ENCODE measurements at places on chromosomes 7 and 10.

GRCh38 chr7:106957766-106958165 is 86.7 kb upstream of the PRKAR2B start:
- no peak for DNase-seq

- DNase-seq, result no peak
Observed at GRCh38 chr10:3220853-3221252, 48.3 kb upstream of the PITRM1 start.

DNA sequence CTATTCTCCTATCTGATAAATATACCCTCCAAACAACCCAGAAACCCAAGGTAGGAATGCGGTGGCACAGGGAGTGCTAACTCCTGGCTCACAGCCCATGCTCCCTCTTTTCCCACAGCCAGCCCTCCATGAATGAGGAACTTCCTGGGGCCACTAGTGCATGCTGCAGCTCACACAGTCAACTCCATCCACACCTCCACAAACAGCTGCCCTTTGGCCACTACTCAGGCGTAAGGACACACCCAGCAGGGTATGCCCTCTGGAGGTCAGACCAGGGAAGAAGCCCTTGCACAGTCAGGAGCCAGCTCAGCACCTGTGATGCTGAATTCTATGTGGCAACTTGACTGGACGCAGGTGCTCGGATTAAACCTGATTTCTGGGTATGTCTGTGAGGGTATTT is 85.2 kb upstream of the PIK3CG start:
- DNase-seq, result peak; percentile 42

DNA sequence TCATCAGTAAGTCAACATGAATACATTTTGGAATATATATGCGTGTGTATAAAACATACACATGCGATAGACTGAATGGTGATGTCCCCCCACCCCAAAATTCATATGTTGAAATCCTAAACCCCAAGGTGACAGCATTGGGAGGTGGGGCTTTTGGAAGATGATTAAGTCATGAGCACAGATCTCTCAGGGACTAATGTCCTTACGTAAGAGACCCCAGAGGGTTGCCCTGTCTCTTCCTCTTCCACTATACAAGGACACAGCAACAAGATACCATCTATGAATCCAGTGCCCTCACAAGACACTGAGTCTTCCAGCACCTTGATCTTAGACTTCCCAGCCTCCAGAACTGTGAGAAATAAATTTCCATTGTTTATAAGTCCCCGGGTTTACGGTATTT is 22.5 kb downstream of the DRGX start:
- DNase-seq, result no peak

GRCh38 chr7:74083928-74084721 is 521 bp downstream of the LIMK1 start:
- DNase-seq, result peak; percentile 94

- DNase-seq, result peak; percentile 36
Observed at GRCh38 chr7:26292768-26293560, 1.3 kb downstream of the SNX10 start.

GRCh38 chr7:156232931-156233705 is 407.5 kb upstream of the RNF32 start:
- peak; percentile 49 for DNase-seq

GRCh38 chr7:96084881-96085553 is 236.9 kb downstream of the SLC25A13 start:
- no peak for DNase-seq

DNA sequence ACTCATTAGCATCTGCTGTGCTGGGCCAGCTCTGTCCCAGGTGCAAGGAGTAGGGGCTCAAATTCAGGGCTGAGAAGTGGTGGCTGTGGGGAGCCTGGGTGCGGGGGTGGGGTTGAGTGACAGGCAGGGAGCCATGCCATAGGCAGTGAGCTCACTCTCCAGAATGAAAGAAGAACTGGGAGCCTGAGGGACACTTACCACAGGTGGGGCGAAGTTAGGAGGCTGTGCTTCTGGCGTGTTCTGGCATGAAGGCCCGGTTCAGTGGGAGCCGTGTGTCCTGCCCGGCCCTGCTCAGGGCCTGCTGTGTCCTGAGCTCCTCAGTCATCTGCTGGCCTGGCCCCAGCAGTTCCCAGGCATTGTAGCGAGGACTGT is 62.5 kb downstream of the MKI67 start:
- DNase-seq, result peak; percentile 72

DNA sequence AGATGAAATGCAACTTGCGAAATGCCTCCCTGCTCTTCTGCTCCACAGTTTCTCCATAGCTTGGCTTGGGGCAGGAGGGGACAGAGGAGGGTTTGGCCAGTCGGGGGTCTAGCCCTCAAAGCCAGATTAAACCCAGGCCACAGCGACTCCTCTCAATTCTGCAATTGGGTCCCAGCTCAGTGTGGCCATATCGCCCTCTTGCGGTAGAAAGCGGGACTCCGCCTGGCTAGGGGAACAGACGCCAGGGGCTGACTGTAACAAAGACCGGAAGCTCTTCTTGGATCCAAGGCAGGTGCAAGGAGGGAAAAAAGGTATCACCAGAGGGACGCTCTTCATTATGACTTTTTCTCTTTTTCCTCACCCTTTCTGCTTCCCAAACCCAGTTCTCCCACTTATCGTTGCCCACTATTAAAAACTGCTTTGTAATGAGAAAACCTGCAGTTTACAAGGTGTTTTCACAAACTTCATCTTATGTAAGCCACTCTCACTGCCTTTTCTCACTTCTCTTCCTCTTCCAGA is 36.6 kb upstream of the TNPO3 start:
- DNase-seq, result peak; percentile 88

DNA sequence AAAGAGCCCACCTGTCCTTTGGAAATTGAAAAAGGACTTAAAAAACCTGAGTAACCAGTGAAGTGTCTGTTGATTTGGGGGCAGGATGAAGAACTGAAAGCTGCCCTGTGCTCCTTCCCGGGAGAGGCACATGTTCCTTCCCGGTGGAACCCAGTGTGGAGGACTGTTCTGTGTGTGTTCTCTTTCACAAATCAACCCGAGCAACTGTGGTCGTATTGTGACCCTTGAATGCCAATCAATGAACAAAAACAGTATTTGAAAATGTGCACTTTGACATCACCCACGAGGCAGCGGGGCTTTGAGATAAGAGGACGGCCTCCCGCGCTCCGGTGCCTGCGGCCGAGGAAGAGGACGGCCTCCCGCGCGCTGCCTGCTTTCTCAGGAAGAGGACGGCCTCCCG is 139.0 kb downstream of the VIPR2 start:
- DNase-seq, result no peak

DNA sequence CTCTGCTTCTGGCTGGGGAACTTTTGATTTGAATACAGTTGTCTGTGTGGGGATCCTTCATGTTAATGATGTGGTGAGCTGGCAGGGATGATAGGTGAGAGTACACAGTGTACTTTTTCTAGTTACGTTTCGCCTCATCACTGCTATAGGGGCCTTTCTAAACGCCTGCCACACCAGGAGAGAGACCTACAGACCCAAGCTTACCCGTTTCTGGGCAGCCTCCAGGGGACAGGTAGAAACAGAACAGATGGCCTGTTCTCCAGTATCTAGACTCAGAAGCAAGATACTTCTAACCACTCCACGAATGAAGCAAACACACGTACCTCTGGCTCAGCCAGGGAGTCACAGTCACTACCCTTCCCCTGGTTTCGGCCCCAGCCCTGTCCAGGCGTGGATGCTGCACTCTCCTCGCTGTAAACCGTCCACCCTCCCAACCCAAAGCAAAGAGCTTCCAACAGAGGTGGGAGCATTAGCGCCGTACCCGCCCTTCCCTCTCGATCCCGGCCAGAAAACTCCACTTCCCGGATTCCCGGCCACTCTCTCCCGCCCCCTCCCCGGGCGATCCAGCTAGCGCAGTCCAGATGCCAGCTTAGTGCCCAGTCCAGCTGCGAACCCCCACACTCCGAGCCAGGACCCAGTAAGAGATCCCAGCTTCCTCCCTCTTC is 1.2 kb downstream of the CCDC6 start:
- DNase-seq, result peak; percentile 61

GRCh38 chr7:133672866-133673265 is 420.0 kb downstream of the EXOC4 start:
- no peak for DNase-seq

- DNase-seq, result no peak
Observed at GRCh38 chr10:5536486-5537081, 11.8 kb downstream of the CALML3 start.

DNA sequence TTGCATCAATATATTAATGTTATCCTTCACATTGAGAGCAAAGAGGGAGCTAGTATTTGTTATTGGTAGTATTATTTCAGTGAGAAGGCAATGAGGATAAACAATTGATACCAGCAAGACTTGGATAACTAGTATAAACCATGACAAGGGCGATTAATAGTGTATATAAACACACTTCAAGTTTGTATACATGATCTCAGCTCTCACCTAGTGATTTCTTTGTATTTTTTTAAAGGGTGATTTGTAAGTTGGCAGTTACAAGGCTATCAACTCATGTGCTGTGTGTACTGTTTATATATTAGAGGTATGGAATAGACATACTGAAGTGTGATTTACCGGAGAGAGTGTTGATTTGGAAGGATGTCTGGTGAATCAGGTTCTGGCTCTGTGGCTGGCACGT is 88.0 kb downstream of the SNX10 start:
- DNase-seq, result no peak

DNA sequence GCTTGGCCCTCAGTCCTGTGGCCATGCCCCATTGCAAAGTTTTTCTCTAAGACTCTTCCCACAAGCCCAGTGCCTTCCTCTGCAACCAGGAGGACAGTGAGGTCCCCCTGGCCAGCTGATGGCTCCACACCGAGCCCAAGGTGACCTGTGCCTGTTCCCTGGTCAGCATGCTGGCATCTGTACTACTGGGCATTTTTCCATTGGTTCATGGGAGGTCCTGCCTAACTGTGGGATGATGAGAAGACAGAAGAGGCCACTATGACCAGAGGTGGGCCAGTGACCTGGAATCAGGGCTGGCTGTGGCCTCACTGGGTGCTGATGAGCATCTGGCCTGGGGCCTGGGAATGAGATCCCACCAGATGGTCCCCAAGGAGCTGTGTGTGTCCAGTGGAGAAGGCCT is 20.2 kb downstream of the CALML3 start:
- DNase-seq, result no peak

DNA sequence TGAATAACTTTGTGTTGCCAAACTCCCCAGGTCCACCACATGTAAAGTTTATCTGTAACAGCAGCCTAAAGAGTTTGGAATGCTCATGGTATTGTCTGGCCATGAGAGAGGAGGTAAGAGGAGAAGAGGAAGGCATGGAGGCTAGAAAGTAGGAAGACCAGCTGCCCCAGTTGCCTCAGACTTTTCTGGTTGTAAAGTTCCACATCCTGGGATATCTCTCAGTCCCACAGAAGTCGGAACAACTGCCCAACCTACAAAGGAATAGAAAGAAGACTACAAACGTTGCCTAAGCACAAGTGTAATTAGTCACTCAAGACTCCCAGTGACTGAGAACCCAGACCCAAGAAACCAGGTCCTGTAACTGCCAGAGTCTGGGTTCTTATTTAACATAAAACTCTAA is 47.3 kb downstream of the CREB3L2 start:
- DNase-seq, result no peak

DNA sequence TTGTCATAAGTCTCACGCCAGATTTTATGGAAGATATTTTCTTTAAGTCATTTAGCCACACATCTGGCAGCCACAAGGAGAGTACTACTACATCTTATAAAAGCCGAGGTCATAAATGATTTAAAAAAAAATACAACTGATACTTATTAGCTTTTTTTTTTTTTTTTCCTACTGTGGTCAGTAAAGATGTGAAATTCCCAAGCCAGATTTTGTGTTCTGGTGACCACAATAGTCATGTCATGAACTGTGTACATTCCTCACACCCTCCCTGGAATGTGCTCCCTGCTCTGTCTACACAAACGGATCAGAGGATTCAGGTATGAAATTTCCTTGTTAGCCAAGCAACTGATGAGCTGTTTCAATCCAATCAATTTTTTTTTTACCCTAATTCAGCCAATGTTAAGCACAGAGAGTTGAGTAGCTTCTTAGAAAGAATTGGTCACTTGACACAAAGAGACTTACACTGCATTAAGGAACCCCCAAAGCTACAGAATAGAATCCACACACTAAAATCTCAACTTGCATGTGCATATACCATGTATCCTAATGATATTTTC is 54.7 kb downstream of the CHRM2 start:
- no peak for DNase-seq

DNA sequence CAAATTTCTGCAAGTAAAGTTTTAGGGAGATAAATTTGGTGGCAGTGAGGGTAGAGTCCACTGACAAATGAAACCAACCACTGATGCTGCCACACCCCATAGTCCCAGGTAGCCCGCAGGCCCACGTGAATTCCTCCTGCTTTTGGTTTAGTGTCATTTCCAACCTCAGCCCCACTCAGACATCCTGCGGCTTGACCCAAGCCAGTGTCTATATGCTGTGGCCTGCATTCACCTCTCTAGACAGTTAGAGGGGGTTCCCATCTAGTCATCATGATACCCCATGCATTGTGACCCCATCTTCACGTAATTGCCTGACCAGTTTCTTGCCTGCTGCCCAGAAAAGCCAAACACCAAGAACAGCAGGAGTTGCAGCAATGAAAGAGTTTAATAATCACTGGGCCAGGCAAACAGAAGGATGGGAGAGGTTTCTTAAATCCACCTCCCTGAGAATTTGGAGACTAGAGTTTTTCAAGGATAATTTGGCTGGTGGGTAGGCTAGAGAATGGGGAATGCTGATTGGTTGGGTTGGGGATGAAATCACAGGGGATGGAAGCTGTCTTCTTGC is 332.0 kb upstream of the GALNT17 start:
- DNase-seq, result no peak

DNA sequence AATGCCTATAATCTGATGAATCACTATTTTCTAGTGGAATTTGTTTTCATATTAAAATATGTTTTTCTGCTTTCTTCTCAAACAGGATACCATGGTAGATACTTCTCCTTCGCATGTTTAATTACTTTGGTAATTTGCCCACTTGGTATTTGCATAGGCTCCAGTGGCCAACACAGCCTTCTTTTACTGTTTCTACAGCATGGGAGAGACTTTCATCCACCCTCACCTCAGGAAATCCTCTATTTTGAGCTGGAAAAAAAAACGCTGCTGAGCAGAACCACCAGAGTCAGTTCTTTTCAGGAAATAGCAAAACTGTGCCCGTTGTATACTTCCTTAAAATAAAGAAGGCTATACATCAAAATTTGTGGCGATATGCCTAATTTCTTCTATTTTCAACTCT is 213.3 kb downstream of the MDFIC start:
- DNase-seq, result no peak

DNA sequence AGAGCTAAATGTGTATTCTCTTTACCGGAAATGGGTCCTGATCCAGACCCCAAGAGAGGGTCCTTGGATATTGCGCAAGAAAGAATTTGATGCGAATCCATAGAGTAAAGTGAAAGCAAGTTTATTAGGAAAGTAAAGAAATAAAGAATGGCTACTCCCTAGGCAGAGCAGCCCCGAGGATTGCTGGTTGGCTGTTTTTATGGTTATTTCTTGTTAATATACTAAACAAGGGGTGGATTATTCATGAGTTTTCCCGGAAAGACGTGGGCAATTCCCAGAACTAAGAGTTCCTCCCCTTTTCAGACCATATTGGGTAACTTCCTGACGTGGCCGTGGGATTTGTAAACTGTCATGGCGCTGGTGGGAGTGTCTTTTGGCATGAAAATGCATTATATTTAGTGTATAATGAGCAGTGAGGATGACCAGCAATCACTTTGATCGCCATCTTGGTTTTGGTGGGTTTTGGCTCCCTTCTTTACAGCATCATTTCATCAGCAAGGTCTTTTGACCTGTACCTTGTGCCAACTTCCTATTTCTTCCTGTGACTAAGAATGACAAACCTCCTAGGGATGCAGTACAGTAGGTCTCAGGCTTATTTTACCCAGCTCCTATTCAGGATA is 60.4 kb downstream of the ARL4A start:
- DNase-seq, result no peak
